ENCODE measurements at places on chromosomes 11 and 22.

DNA sequence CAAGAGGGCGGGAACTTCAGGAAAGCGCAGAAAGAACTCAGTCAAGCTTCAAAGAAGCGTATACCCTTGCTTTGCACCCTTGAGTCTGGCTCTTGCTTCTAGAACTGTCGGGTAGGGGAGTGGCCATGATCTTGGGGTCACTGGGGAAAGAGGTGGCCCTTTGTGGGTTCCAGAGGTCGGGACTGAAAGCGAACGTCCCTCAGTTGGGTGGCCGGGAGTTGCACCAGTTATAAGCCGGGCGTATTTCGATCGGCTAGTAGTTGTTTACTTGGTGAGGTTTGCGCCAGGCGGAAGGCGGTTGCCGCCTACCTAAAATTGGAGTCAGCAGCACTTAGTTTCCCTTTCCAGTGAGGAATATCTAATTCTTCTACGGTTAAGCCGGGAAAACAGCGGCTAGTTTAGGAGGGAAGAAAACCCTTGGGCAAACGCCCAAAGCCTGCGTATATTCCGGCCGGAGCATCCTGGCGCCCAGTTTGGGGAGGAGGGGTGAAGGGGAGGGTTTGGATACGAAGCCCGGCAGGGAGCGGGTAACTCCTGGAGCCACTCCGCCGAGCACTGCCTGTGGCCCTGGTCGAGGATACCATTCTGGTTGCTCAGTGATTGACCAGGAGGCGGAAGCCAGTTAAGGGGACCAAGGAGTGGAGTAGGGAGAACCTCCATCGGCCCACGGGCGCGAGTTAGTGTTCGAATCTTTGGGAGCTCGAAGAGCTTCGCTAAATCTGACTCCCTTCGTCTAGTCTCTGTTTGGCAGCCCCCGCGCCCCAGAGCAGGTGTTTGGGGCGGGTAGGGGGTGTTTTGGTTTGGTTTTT is 807 bp upstream of the WT1 start:
- no peak for DNase-seq

DNA sequence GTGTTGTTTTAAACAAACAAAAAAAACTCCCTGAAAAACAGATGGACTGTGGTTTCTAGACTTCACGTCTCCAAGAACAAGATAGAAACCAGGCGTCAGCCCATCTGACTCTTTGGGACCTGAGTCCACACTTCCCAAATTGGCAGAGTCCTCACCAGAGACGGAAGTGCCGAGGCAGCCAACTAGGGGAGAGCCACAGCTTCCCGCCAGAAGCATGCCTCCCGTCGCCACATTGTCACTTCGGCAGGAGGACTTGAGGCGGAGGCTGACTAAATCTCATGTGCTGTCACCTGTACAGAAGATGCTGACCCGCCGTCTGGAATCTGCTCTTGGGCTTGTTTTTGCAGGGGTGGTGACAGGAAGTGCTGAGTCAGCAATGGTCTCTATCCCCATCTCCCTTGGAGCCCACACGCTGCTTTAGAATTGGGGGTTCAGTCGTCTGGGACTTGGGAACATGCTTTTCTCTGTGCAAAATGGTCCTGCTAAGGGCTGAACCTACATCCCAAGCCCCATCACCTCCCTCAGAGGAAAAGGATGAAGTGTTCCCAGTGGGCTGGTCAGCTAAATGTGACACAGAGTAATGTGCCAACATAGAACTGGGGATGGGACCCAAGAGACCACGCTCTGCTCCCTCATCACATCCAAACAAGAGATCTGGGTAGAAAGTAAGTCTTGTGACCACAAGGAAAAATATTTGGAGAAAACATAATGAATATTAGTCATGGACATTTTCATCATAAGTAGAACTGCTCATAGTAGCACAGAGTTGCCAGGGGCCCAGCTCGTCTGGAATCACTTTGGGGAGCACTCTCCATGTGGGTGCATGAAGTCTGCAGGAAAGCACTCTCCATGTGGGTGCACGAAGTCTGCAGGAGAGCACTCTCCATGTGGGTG is 152.9 kb downstream of the SNX19 start:
- DNase-seq: no peak

GRCh38 chr11:8095371-8095770 is 14.4 kb downstream of the TUB start:
- DNase-seq: no peak

DNA sequence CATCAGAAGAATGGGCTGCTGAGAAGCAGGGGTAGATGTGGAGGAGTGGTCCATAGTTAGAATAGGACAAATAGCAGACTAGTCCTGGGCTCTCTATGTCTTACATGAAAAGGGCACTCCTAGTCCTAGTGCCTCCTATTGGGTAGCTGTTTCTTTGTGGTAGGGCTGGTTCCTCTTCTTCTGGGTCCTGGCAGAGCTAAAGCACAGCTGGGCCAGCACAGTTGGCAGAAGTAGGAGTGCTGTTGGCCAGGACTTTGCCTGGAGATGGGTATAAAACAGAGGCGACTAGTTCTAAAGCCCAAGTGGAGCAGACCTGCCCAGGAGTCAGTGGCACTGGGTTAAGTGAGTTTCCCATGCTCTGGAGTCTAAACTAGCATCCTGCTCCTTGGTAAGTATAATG is 55.2 kb downstream of the PPFIBP2 start:
- no peak for DNase-seq

- no peak for DNase-seq
Observed at GRCh38 chr11:93034031-93034722, 64.7 kb downstream of the MTNR1B start.

DNA sequence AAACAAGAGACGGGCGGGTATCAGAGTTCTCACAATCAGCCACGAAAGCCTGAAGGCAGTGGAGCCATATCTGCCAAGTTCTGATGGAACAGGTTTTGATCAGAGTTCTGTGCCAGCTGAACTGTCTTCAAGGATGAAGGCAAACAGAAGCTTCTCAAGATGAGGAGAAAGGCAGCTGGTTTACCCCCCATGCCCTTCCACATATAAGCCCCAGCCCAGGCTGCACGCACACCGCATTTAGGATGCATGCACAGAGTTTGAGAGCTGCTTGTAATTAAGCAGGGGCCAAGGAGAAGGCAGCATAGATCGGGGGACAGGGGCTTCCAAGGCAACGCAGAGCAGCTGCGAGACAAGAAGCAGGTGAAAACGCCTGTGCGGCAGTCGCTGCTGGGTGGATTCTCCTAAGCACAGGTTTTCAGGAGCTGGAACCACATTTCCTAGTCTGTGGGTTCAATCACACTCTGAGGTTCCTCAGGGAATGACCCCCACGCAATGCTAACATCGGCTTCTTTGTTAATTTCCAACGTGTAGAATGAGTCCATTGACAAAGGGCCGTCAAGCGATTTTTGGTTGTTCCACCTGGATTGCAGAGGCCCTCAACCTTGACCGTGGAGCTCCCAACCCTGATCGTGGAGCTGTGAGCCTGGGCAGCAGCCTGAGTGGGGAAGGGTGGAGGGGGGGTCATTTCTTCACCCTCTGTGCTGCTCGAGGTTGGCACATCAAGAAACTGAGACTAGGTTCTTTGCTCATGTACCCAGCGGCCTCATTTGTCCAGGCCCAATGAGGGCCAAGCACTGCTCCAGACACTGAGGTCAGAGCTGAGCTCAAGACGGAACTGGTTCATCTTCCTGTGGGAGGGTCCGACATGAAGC is 81.7 kb upstream of the SHISAL1 start:
- no peak for DNase-seq

DNA sequence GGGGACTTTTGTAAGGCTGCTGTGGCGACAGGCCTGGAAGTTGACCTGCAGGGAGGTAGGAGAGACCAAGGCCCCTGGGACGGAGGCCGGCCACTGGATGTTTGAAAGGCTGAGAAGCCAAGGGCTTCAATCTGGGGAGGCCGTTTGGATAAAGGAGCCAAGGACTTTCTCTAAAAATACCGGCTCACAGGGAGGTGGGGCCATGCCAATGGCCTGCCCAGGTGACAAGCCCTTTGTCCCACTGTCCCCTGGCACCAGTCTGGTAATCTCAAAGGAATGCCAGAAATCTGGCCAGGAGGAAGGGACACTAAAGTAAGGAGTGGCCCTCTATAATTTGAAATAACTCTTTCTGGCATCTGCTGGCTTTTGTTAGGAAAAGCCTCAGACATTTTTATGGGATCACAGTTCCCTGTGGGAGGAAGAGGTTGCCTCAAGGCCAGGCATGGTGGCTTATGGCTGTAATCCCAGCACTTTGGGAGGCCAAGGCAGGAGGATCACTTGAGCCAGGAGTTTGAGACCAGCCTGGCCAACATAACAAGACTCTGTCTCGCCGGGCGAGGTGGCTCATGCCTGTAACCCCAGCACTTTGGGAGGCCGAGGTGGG is 1.9 kb upstream of the CHKA start:
- no peak for DNase-seq

GRCh38 chr11:46617972-46618314 is 590 bp downstream of the ATG13 start:
- DNase-seq: no peak

- DNase-seq: no peak
Observed at GRCh38 chr22:44365832-44366231, 53.1 kb upstream of the SHISAL1 start.

DNA sequence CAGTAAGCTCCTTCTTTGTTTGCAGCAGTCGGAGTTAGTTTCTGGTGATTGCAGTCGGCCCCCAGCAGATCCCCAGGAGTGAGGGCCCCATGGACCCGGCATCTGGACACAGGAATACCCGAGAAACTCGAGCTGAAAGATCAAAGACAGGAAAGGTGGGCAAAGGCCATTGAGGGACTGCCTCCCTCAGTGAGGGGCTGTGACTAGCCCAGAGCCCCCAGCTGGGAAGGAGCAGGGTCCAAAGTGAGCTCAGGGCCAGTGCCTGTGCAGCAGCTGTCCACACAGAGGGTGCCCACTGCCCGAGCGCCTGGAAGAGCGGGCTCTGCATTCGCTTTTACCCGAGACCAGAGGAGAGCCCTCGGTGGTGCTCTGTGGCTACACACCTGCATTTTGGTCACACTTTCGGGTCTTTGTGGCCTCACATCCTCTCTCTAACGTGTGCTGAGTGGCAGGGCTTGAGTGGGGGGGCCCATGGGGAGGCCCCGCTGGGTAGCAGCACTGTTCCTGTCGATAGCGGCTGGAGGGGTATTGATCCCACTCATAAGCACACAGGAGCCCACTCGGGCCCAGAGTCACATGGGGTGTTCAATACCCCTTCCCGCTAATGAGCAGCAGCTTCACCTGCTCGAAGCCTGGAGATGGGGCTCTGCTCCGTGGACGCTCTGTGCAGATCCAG is 532.9 kb downstream of the TBC1D22A start:
- DNase-seq: no peak

GRCh38 chr11:2731130-2732125 is 31.6 kb upstream of the KCNQ1OT1 start:
- no peak for DNase-seq

GRCh38 chr11:35305670-35306382 is 113.5 kb downstream of the SLC1A2 start:
- no peak for DNase-seq

DNA sequence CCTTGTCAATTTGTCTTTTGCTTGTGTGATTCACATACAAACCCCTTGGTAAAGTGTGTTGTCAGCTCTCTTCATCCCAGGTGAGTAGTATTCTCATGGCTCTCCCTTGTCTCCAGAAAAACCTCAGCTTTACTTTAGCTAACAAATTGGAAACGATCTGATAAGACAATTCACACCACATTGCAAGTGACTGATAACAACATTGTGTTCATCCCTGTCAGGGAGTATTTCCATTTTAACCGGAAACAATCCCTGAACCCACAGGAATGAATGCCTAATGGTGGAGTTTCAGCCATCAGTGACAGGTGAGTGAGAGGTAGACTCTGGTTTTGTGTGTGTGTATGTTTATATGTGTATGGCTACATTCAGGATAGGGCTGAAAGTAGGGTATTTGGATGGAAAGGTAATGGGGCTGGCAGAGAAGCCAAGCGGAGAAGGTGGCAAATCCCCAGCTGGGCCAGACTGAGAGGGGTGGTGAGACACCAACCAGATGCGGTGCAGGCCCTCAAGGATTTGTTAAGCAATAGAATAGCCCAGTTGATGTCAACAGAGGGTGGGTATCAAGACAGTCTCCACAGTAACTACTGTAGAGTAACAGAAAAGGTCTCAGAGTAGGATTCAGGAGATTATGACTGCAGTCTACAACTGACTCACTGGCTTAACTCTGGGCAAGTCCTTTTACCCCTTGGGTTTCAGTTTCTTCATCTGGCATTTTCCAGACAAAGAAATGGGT is 7.6 kb downstream of the LRRC51 start:
- no peak for DNase-seq

- DNase-seq: no peak
Observed at GRCh38 chr11:79052544-79052943, 388.3 kb downstream of the TENM4 start.

DNA sequence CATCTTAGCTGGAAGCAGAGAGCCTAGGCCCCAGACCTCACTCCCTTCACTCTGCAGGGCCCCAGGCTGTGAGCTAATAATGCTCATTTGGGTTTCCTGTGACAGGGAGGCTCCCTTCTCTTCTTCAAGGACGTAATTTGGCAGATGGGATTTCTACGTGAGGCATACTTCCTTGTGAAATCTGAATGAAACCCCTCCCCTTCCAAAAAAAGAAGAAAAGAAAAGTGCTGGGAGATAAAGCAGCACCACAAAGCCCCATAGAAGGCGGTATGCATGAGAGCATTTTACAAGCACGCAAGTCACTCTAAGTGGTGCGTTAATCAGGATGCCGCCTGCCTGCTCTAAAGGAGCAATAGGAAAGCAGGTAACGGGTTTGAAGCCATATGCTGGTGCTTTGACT is 5.7 kb downstream of the P2RX3 start:
- DNase-seq: no peak

DNA sequence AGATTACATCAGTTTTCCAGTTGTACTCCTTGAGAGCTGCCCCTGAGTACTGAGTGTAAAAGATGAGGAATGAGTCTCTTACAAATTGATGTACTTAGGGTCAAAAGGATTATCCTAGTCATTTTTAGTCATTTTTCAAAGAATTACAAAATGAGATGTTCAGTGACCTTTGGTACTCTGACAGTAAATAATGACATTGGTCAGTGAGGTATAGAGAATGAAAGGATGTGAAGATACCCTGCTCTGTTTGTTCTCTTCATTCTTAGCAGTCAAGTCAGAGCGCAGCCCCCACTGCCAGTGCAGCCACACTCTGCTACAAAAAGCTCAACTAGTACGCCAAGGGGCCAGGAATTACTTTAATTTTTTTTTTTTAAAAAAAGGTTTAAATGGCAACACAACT is 4.1 kb upstream of the ESAM start:
- DNase-seq: no peak

- DNase-seq: no peak
Observed at GRCh38 chr11:78878631-78879030, 304.0 kb upstream of the NARS2 start.

GRCh38 chr11:118897721-118898310 is 14.1 kb downstream of the CXCR5 start:
- DNase-seq: no peak

GRCh38 chr11:68687311-68687710 is 3.0 kb downstream of the GAL start:
- no peak for DNase-seq

- DNase-seq: no peak
Observed at GRCh38 chr11:12198251-12199222, 88.1 kb downstream of the MICAL2 start.

DNA sequence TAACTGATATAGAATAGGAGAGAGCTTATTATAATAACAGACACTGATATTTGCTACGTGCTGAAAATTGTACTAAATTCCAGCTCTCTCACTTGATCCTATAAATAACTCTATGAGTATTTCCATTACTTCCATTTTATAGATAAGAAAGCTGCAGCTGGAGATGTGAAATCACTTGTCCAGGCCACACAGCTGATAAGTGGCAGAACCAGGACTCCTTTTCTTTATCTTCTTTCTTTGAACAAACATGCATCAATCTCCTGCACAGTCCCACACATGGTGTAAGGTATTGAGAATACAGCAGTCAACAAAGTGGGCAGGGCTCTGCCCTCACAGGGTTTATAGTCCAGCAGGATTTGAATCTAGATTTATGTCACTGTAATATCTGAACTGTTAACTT is 652.1 kb downstream of the NELL1 start:
- DNase-seq: no peak

All from stimulated activated CD8-positive, alpha-beta memory T cell treated with anti-CD3 and anti-CD28 coated beads, Interleukin-4, amount 100 ng/mL, for 4 hours (primary cell).